Stimulated activated CD8-positive, alpha-beta memory T cell treated with anti-CD3 and anti-CD28 coated beads, Interleukin-12 subunit alpha, Interleukin-12 subunit beta, amount 100 ng/mL, for 4 hours (primary cell): ENCODE measurements at places on chromosomes 3 and 15.

DNA sequence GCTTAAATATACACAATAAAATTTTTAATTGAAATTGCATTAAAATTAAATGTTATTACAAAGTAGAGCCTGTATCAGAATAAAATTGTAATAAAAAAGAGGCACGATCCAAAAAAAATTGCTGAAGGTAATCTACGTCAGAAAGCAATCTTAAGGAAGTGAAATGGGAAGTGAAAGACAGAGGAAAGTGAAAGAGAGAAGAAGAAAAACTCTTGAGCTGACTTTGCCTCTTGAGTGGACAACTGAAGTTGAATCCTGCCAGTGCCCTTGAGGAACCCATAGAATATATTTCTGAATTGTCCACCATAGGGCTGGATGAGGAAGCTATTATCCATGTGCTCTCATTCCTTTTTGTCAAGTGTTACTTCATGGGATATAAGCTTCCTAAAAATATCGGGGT, 285.1 kb upstream of the STAC start:
- DNase-seq: no peak

GRCh38 chr3:124858275-124858674, 28.9 kb downstream of the ITGB5 start:
- DNase-seq: no peak

- DNase-seq: no peak
Observed at GRCh38 chr15:40372981-40373380, 9.5 kb upstream of the KNSTRN start.

DNA sequence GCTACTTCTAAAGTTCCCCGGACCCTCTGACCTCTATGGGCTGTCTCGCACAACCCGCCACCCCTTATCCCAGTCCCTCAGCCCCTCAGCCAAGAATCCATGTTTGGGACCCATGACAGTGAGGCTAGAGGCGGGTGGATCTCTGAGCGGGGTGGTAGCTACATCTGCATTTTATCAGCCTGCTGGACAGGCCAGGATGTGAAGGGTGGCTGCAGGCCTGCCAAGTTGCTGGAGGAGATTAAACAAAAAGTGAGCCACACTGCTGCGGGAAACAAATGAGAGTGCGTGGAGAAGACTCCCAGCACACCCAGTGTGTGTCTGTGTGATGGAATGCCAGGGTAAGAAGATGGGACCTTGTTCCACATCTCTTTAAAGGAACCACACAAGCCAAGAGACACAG, 51.1 kb upstream of the SPATA12 start:
- DNase-seq: no peak

- no peak for DNase-seq
Observed at GRCh38 chr3:56851966-56852884, 50.5 kb upstream of the ARHGEF3 start.

- DNase-seq: no peak
Observed at GRCh38 chr3:145079436-145079835, 1081.5 kb downstream of the PLOD2 start.

DNA sequence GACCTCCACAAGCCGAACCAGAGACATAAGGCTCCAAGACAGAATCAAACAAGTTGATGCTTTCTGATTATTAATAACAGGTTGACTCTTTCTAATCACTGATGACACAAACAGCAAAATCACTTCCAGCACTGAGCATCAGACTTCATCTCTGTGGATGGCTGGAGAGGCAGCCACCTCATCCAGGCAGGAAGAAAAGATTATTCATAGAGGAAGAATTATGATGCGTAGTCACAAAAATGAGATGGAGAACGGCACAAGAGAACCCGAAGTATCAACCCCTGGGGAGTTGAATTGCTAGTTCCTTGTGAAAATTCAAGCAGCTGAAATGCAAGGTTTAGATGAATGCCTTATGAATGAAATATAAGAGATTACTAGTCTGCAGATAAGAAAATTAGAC, 49.9 kb upstream of the LMCD1 start:
- DNase-seq: no peak

DNA sequence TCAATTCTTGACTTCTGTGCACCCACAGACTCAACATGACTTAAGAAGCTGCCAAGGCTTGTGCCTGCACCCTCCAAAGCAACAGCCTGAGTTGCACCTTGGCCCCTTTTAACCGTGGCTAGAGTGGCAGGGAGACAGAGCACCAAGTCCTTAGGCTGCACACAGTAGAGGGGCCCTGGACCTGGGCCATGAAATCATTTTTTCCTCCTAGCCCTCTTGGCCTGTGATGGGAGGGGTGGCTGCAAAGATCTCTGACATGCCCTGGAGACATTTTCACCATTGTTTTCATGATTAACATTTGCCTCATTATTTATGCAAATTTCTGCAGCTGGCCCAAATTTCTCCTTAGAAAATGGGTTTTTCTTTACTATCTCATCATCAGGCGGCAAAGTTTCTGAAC, 836.8 kb downstream of the ZPLD1 start:
- DNase-seq: no peak

DNA sequence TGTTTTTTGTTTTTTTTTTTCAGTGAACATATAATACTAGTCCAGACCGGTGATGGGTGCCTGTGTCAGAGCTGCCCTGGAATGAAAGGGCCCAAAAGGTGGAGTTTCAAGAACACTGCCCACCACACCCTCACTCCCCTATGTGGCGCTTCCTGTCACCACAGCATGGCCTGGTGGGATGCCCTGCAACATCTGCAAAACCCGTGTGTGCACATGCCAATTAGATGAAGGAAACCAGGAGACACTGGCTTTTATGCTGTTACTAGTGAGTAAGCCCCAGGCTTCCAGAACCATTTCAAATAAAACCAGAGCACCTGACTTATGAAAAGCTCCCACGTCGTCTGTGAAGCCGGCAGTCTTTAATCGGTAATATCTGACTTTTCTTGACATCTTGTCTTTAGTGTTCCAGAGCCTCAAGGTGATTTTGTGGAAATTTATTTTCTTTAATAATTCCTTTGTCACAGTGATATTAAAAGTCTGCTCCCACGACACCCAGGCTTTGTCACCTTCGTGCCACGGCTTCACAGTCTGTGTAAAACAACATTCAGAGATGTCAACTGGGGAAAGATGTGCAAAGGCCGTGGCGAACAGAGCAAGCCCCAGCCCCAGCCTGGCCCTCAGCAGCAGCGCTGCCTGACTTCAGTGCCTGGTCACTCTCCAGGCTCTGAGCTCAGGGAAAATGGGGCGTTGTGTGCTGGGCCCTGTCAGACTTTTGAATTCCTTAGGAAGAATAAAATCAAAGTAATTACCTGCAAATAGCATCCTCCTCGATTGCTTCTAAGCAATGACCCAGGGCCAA, 6.4 kb downstream of the CFAP92 start:
- no peak for DNase-seq

DNA sequence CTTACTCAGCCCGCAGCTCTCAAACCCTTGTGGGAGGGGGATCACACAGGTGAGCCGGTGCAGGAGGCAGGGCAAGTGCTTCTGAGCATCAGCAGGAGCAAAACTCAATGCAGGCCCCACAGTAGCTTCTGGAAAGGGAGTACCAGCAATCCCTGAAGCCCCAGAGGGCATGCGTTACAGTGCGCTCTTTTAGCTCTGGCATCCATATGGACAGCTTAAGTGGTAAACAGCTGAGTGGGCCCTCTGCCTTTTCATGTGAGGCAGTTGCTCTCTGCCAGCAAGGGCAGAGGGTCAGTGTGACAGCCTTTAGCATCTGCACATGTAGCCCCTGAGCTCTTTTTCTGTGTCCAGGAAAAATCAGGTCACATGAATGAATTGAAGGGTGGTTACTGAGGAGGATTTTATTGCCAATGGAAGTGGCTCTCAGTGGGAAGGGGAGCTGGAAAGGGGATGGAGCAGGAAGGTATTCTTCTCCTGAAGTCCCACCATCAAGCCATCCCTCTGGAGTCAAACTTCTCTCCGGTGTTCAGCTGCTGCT, 464.3 kb upstream of the THRB start:
- no peak for DNase-seq

- no peak for DNase-seq
Observed at GRCh38 chr3:18679238-18679637, 254.1 kb upstream of the SATB1 start.

DNA sequence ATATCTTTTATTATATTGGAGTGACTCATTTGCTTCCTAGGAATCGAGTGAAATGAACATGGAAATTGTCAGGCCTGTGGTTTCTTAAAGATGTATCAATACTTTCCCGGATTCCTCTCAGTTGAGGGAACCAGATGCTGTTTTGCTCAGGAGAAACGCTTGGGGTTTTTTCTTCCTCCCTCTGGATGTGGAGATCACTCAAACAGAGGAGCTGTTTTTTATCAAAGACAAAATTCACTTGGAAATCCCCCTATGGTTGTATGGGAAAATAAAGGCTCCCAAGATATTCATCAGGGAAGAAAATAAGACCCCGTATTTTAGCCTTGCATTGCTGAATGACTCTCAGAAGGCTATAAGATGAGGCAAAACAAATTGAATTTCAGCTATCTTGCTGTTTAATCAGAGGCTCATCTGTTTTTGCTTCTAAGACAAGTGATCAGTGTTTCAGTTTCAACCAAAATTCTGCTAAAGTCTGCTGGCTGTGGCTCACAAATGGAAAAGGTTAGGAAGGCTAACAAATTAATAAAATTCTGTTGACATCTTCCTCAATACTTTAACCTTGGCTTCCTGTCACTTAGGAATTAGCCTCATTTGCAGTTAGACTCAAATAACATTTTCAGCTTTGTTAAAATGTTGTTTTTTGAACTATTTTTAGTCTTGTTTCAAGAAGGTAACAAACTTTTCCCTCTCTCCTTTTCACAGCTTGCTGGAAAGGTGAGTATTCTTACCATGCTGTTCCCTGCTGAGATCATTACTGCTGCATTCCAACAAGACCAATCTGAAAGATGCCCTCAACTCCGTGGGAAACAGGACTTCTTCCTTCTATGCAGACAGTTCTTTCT, 83.6 kb downstream of the COL6A5 start:
- DNase-seq: no peak

GRCh38 chr15:65083262-65083701, 6.7 kb downstream of the KBTBD13 start:
- DNase-seq: no peak

DNA sequence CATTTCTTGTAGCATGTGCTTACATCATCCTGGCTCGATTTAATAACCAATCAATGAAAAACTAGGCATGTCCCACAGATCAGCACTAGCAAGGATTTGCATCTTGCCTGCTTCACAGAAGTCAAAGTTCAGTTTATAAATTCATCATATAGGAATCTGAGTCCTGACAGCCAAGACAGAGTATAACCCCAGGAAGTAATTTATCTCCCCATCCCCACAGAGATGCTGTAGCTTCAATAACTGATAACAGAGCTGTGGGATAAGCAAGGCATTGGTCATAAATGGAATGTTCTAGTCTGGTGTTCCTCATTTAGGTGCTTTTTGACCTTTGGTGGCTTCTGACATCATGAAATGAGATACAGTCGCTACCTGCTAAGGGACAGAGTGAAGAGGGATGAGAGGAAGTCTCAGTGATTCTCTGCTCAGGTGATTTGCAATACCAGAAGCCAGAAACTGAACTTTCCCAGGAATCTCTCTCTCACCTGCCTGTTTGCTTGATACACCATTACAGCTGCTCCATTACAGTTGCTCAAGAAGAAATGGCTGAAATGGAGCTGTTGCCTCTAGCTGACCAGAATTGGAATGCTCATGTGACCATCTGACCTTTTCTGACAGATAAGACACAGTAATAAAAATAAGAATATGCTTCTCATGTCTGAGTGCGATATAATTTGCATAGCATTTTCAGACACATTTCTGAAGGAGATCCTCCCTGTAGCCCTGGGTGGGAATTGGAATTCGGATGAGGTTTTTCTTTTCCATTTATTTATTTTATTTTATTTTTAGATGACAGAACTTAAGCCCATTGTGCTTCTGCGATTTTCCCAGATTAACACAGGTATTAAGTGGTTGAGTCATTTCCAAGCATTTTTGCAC, 217.1 kb upstream of the KCNMB2 start:
- DNase-seq: no peak

DNA sequence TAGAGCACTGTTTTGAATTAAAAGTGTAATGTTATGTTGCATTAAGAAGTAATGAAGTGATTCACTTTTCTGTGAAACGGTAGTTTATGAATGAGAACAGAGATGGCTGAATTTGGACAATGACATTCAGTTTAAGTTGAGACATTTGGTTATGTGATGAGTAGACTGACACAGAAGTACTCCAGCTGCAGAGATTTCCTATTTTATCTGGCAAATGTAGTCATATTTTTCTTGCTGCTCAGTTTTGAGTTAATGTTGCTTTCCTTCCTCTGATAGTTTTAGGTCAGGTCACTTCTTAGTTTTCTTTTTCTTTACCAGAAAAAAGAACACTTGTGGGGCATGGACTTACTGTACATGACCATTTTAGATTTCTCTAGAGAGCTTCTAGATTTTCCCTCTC, 51.2 kb downstream of the ASB7 start:
- no peak for DNase-seq
